ENCODE measurements at places on chromosomes 12 and 14.

- no peak for DNase-seq
Measured at GRCh38 chr12:110537605-110538409, 35.7 kb downstream of the RAD9B start.

- no peak for DNase-seq
Measured at GRCh38 chr12:59382282-59383078, 213.3 kb upstream of the SLC16A7 start.

GRCh38 chr12:14260011-14260993 lies 105.2 kb upstream of the ATF7IP start:
- peak; percentile 81 for DNase-seq

- DNase-seq, result no peak
Measured at GRCh38 chr12:94458877-94459727, 565 bp downstream of the CEP83 start.

GRCh38 chr12:121996945-121997612 lies 24.6 kb upstream of the BCL7A start:
- no peak for DNase-seq

DNA sequence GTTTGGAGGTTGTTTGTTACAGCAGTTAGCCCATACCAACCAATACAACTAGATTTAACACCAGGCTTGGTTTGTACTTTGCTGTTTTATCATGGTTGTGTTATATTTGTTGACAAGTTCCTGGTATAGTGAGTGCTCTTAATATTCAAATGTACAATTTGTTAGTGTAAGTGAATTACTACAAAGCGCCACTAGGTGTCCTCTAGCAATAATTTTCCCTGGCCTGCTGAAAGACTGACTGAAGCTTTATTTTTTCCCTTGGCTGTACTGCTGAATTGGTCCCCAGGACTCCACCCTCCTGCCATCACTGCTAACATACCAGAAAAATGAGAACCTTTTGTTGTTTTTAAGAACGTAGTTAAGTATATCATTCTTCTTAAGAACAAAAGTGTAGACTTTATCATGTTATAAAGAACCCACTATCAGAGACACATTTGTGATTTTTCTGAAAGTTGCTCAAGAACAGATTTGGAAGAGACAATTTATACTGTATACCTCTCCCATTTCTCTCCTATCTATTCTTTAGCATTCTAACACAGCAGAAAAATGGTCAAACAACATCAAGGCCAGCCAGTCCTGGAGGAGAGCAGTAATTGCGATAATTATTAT lies 75.3 kb upstream of the FAR2 start:
- DNase-seq, result peak; percentile 15

DNA sequence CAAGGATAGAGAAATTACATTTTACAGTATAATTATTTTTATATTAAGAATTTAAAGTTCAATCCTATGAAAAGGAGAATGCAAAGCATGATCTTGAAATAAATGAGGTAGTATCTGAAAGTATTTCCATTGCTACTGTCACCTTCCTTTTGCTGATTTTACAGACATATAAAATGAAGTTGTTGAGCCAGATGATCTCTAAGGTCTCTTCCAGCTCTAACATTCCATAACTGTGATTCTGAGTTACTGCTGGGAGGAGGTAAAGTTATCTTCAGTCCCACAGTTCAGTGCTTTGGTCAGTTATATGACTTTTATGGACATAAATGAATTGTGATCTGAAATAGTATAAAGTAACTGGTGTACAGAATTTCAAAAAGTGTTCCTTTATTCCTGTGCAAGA lies 52.8 kb downstream of the SLC38A6 start:
- no peak for DNase-seq

DNA sequence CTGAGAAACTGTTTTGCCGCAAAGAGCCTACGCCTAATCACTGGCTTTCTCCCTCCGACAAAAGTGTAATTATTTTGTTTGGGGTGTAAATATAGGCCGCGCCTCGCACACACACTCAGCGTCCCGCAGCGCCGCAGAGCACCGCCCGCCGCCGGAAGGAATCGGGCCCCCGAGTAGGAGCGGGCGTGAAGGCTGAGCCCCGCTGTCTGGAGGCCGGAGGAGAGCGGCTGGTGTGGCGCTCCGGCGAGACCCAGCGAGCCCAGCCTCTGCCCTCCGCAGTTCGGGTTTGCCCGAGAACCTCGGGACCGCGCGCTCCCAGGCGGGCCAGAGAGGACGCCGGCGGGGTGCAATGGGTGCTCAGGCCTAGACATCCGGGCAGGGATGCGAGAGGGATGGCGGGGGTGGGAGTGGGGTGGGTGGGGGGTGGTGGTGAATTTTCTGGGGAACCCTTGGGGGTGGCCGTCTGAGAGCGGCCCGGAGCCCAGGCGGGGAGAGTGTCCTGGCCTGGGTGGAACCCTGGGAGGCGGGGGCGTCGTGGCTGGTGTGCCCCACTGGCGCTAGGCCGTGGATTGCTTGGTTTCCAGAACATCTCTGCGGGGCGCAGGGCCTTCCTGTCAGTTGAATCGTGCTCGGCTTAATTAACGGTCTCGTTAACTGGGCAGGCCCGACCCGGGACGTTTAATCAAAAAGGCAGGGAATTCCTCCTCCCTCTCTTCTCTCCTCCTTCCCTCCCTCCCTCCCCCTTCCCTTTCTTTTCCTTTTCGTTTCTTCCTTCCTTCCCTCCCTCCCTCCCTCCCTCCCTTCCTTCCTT lies 4.7 kb upstream of the LHX5 start:
- DNase-seq, result no peak

GRCh38 chr14:96214793-96215192 lies 10.2 kb downstream of the BDKRB2 start:
- DNase-seq, result no peak

DNA sequence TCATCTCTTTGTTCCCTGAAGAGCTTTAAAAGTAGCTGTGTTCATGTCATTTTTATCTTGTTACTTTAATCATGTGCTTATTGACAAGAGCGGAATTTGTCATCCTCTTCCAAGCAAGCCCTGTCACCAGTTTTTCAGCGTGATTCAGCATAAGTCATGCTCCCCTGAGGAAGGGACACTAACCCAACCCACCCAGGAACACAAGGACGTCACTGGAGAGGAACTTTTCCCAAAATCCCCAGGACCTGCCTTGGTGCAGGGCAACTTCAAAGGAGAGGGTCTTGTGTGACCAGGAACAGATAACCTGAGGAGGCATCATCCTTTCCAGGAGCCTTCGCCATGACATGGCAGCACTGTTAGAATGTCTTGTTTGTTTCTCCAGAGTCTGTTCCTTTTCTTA lies 107.1 kb upstream of the DIO3 start:
- no peak for DNase-seq

DNA sequence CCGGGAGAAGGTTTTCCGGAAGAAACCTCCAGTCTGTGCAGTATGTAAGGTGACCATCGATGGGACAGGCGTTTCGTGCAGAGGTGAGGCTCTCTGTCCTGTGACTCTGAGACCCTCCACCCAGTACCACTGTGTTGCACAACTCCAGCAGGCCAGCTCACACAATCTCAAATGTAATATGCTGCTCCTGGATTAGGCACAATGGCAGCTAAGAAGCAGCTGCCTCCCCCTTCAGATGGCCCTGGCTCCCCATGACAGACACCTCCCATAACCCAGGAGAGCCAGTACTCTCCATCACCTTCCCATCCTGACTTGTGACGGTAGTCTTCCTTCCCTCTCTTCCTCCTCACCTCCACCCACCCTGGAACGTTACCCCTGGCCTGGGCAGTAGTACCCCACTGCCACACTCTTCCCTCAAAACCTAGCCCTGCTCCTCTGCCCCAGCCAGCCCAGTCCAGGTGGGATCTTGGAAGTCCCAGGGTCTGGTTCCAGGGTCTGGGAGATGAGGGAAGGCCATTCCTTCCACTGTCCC lies 2.1 kb downstream of the TNS2 start:
- no peak for DNase-seq

- DNase-seq, result no peak
Measured at GRCh38 chr12:19643635-19644034, 204.3 kb downstream of the AEBP2 start.

DNA sequence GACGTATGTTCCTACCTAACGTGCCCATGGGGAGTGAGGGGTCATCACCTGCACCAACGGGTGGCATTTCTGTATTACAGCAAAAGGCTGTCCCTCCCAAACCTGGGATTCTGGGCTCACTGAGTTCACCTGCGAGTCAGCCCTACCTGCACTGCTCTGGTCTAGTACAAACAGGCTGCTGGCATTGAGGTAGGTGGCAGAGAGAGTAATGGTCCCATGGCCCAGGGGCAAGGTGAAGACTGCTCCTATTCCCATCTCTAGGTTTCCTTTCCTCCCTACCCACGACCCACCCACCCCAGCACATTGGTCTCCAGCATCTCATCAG lies 421 bp downstream of the SUOX start:
- no peak for DNase-seq

DNA sequence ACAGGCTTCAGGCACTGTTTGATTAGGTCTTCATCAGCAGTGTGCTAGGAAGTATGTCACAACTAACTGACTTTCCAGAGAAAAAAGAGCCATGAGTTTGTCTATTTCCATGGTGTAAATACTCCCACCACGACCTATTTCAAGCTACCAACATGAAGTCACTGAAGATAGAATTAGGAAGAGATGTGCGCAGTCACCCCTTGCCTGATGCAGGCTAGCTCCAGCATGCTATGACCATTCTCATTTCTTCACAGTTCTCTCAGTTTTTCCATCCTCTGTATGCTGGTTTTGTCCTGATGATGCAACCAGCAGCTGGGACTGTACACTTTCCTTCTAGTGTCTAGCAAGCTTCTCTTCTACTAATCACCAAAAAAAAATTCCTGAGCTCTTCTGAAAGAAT lies 191.6 kb upstream of the NUDT4 start:
- DNase-seq, result no peak

- peak; percentile 65 for DNase-seq
Measured at GRCh38 chr14:83994020-83994419, 1535.9 kb upstream of the FLRT2 start.

GRCh38 chr12:203462-204260 lies 10.3 kb downstream of the SLC6A12 start:
- DNase-seq, result no peak

DNA sequence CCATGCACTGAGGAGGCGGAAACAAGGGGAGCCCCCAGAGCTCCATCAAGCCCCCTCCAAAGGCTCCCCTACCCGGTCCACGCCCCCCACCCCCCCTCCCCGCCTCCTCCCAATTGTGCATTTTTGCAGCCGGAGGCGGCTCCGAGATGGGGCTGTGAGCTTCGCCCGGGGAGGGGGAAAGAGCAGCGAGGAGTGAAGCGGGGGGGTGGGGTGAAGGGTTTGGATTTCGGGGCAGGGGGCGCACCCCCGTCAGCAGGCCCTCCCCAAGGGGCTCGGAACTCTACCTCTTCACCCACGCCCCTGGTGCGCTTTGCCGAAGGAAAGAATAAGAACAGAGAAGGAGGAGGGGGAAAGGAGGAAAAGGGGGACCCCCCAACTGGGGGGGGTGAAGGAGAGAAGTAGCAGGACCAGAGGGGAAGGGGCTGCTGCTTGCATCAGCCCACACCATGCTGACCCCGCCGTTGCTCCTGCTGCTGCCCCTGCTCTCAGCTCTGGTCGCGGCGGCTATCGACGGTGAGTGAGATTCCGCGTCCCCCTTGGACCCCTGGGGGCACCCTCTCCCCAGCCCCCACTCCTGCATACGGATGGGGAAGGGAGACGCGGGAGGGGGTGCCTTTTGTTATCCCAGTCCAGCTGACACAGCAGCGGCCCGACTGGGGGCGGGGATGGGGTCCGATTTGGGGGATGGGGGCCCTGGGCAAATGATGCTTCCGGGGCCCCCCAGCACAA lies 400 bp downstream of the LRP1 start:
- no peak for DNase-seq

DNA sequence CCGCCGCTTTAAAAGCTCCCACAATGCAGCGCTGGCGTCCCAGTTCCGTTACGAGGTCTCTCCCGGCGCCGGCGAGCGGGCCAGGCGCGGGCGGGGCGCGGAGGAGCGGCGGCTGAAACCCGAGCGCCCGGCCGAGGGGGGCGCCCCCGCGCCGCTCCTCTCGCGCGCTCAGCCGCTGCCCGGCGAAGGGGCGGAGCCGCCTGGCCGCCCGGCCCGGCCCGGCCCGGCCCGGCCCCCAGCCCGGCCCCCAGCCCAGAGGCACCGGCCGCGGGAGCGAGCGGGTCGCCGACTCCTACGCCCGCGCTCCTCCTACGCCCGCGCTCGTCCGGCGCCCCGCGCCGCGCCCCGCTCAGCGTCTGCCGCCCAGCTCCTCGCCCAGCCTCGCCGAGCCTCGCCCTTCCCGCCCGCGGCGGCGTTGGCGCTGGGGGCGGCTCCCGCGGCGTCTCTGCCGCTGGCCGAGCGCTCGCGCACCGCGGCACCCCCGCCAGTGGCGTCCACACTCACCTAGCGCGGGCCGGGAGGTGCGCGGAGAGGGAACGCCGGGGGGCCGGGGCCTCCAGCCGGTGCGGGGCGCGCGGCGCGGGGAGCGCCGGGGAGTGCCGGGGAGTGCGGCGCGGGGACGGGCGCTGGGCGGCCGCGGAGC lies at the start of gene RASSF8:
Gene RASSF8, plus strand, starts transcription at position 255 of the 643 bp plus-strand sequence. CDS start 96,662 bp downstream, outside the sequence.
- peak; percentile 21 for DNase-seq

DNA sequence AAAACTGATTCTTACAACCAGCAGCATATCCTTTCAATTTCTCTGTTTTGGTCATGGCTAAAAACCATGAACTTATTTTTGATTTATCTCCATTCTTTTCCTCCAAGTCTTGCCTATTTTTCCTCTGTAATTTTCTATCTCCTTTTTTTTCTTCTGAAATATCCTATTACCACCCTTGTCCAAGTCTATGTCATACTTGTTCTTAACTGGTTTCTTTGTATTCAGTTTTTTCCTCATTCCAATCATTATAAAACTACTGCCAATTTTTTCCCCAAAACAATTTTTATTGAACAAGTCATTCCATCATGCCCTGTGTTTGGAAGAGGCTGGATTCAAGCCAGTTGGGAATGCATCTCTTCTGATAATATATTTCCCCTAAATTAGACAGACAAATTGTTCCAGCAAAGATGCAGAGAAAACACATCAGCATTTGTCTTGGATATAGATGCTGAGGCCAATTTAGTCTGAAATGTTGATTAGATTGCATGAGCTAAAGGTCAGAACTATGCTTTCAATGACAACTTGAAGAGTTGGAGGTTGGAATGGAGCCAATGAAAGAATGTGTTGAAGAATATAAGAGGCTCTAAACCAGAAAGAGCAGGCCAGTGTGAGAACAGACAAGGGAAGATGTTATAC lies 30.7 kb downstream of the OTOGL start:
- DNase-seq, result no peak

DNA sequence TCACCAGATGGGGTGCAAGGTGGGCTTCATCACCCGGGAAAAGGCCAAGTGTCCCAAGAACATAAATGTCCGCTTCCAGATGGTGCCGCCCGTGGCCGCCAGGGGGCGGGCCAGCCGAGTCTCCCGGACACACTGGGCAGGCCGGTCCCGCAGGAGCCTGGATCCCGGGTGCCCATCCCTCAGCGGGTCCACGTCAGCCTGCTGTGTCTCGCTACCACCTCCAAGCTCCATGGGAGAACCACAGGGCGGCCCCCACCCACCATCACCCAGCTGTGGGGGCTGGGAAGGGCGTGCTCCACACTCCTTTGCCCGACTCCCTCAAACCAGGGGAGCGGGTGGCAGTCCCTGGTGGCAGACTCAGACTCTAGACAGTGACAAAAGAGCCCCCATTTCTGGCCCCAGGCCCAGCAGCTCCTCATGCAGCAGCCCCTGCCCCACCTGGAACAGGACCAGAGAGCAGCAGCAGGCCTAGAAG lies 22.0 kb upstream of the NUDT14 start:
- peak; percentile 32 for DNase-seq

GRCh38 chr12:82838131-82838551 lies 151.4 kb downstream of the TMTC2 start:
- no peak for DNase-seq

- no peak for DNase-seq
Measured at GRCh38 chr12:7109572-7109920, 532 bp upstream of the C1RL start.

GRCh38 chr12:64890873-64891468 lies 66.5 kb downstream of the TBC1D30 start:
- DNase-seq, result no peak

Data from AG04450 (cell line).